COR-L47 (cell line): ENCODE measurements at places on chromosomes 1 and 21.

DNA sequence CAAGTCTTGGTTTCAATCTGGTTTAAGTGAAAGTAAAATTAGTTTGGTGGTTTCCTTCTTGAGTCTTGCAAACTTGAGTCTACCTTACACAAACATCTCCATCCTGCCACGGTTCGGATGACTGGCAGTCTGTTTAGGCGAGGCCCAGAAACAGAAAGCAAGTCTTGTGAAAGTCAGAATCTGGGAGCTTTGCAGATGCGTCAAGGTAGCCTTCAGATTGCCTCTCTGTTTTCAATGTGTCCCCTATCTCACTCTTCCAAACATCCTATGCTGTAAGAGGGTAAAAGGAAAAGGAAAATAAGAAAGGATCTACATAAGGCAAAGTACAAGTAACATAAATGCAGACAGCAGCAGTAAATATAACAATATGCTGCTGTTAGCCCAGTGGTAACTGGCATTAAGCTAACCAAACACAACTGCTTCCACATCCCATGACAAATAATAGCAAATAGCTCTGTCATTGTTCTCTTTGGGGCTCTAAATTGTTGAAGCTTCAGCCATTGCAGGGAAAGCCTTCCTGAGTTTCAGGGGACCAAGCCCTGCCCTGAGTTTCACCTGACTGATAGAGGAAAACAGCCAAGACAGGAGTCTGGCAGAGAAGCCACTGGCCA, 26.2 kb upstream of the C1orf105 start:
- DNase-seq = no peak

GRCh38 chr1:168964478-168964877, 142.0 kb upstream of the ATP1B1 start:
- no peak for DNase-seq

DNA sequence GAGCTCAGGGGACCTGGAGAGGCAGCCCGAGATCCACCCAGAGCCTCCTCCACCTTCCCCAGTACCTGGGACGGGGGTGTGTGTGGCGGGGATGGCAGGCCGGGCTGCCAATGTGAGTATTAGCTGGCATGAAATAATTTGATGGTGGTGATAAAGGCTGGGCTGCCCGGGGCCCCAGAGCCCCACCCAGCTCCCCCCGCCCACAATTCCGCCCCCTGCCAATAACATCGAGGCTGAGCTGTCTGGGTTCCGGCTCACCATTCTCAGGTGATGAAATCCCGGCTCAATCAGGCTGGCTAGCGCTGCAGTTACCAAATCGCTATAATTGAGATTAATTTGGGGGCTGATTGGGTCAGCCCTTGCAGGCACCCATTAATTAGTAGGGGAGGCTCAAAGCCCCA, 103.8 kb upstream of the CASZ1 start:
- peak; percentile 41 for DNase-seq

- no peak for DNase-seq
These were observed 11.7 kb downstream of the TAGLN2 start for GRCh38 chr1:159913451-159914192.

- no peak for DNase-seq
These were observed 27.5 kb upstream of the ROR1 start for GRCh38 chr1:63746129-63746864.

GRCh38 chr1:43620956-43621355, 29.0 kb upstream of the KDM4A start:
- DNase-seq = no peak
